ENCODE measurements at places on chromosomes 2 and 18.

DNA sequence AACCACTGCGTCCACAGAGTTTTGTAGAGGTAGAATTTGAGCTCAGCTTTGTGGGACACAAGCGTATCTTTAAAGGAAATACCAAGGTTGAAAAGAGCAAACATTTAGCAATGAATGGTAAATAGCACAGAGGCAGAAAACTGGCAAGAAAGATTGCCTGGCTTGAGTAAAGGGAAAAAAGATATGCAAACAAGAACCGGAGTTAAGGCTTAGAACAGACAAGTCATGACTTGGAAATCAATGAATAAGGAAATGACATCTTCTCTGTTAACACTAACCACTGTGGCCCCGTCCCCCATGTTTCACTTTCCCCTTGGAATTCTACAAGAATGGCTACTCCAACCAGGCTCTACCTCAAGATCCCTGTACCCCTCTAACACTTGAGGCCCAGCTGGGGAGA lies 3.8 kb downstream of the STAM2 start:
- no peak for DNase-seq

DNA sequence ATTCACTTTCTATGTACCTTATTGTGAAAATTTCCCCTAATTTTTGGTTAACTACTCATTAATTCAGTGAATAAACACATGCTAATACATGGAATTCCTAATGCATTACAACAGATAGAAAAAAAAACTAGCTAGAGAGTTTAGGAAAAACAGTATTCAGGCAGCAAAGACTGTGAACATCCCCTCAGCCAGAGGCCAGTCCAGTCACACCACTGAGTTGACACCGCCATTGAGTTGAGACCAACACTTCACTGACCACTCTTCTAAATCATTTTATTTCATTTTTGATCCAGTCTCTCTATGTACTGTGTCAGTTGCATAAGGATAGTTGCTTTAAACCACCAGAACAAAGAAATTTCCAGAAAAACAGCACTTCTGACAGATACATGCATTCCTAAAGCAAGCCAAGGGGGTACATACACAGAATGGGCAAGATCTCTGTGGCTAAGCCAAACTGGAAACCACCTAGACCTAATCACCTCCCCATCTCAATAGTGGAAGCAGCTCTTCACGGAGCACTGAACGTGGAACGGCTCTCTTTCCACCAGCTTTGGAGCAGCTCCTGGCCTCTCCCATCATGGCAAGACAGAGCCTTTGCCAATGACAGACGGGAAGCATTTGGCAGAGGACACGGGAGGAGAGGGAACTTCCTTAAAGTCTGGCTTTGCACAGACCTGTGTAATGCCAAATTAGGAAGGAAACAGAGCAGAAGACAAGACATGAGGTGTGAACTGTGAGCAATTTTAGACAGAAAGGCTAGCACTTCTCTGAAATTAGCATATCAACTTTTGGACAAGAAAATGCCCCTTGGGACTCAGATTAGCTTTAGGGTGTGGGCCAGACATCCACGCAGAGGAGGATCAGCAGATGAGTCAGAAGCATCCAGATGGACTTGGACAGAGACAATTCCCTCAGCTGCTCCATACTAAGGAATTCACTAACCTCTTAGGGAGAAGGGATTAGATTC lies 36.4 kb downstream of the CACNB4 start:
- DNase-seq, result no peak

DNA sequence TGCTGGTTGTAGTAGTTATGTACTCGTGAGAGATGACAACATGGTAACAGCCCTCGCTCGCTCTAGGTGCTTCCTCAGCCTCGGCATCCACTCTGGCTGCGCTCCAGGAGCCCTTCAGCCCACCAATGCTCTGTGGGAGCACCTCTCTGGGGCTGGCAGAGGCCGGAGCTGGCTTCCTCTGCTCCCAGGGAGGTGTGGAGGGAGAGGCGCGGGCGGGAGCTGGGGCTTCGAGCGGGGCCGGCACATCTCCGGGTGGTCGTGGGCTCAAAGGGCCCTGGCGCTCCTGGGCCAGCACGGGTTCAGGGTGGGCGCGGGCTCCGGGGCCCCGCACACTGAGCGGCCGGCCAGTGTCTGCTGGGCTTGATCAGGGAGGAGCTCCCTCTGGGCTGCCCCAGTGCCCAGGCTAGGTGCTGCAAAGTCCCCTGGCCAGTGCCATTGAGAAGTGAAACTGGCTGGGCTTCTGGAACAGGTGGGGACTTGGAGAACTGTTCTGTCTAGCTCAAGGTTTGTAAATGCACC lies 1012.1 kb downstream of the CNTNAP5 start:
- DNase-seq, result no peak

GRCh38 chr18:75521816-75522215 lies 94.3 kb upstream of the SMIM21 start:
- no peak for DNase-seq

GRCh38 chr2:102979429-102979828 lies 217.6 kb downstream of the TMEM182 start:
- no peak for DNase-seq

DNA sequence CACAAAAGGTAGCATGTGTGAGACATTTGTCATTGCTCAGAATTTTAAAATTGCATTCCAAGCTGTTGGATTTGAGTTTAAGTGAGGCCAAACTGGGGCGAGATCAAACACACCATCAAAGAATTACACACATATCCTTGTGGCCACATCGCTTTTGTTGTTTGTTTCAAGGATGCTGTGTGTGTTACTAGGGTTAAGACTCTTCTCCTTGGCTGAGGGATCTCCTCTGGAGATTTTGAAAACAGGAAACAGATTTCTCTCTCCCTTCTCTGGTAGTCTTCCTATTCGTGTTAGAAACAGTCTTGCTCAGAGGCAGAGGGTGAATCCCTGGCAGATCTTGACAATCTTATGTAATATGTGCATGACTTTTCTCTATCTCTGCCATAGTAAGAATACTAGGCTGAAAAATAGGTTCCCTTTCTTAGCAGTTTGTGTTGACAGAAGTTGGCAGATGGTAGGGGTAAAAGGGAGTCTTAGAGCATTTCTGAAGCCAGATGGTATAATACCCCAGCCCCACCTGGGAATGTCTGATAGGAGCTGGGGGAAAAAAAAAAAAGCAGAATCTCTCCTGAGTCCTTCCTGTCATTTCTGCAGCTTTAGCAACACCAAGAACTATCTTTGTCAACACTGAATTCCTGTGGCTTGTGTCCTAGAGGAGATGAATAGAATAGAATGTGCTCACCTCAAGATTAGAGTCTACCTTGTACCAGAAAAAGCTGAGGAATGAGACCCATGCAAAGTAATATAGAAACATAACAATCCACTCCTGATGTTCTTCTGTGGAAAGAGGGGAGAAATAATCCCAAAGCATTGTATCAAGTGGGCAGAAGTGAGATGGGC lies 101.8 kb downstream of the XRCC5 start:
- DNase-seq, result no peak

GRCh38 chr18:49745045-49746014 lies 68.0 kb downstream of the ACAA2 start:
- DNase-seq, result no peak

DNA sequence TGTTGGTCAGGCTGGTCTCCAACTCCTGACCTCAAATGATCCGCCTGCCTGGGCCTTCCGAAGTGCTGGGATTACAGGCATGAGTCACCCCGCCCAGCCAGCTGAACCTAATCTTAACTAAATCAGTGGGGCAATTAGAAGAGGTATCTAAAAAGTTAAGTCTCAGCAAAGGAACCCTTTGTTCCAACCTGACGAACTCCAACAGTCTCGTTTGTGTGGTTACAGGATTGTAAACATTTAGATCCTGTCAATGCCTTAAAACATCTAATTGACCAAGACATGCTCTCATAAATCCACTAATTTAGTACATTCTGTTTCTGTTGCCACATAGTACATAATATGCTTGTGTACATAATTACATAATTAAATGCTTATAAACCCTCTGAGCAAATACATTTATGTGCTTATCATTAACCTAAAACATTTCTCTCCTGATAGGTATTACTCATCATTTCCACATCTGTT lies 31.1 kb upstream of the STK39 start:
- no peak for DNase-seq

DNA sequence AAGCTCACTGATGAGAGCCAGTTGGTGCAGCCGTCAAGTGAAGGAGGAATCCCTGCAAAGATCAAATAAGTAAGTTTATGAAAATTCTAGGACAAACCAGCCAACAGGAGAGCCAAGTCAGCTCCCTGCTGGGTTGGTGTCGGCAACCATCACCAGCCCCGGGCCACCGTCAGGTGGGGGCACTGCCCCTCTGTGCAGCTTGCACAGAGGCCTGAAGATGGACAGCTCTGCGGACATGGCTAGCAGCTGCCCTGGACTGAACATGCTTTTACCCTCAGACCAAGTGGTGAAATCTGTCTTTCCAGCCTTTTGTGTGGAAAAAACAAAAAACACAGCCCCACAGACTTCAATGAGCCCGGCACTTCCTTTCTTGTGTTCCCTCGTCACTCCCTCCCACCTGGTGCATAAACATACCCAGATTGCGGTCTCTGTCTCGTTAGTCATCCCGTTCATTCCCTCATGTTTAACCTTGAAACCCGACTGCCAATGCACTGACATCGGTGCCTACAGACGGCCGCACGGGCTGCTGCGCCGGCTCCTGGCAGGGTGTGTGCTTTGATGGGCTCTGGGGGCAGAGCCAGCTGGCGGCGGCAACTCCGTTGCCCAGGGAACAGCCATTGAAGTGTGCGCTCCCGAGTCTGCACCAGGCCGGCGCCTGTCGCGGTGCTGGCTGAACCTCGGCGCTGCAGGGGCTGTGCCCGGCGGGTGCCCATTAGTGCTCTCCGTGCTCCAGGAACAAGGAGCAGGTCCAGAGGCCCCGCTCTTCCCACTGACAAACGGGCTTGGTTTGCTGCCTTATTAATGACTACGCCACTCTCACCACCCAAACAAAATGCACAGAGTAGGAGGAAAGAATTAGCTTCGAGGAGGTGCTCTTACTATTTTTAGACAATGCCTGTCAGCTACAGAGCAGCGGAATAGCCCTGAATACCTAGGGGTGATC lies 95.3 kb downstream of the EIPR1 start:
- DNase-seq, result peak; percentile 8

DNA sequence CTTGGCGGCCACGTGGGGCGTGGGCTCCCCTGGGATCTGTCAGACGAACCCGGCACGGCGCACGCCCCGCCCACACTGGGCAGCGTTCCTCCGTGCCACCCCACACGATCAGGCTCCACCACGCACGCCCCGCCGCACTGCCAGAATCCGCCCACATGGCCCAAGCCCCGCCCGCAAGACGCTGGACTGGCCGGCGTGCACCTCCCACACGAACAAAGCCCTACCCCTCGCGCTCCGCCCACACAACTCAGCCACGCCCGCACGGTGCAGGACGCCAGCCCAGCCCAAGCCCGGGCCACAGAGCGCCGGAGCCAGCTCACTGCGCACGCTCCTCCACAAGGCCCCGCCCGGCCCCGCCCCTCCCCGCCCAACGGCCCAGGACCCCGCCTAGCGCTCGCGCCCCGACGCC lies 555 bp downstream of the TMEM18 start:
- peak; percentile 96 for DNase-seq

- DNase-seq, result no peak
These were observed 4.3 kb downstream of the FRZB start for GRCh38 chr2:182862091-182862490.
